ENCODE measurements at places on chromosomes 5 and 9. TPM values are rescaled to one million over a fixed set of nuclear protein-coding genes. Genes with fewer than 3 reads are reported as not detected.

Gene TTLL11
- 2.0 TPM for total RNA-seq

- no peak for DNase-seq
These were observed 511.3 kb upstream of the ADAMTS16 start for GRCh38 chr5:4628645-4629385.

- no peak for DNase-seq
These were observed 30.4 kb upstream of the SLC2A8 start for GRCh38 chr9:127366594-127366993.

- DNase-seq = peak; percentile 32
These were observed 104.5 kb upstream of the LHFPL2 start for GRCh38 chr5:78753093-78753531.

DNA sequence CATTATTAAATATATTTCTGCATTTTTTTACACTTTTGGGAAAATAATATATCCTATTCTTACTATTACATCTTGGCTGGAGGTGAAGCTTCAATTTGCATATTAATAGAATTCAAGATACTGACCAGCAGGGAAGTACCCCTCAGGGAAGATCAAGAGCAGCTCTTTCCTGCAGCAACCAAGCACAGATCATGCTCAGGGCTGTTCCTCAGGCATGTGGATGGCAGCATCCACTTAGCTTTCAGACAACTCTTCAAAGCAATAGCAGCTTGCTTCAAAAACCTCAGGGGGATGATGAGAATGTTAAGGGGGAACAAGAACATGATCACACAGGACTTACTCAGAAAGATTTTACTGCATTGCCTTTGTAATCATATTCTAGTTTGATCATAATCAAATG is 731.8 kb downstream of the SEMA5A start:
- no peak for DNase-seq

DNA sequence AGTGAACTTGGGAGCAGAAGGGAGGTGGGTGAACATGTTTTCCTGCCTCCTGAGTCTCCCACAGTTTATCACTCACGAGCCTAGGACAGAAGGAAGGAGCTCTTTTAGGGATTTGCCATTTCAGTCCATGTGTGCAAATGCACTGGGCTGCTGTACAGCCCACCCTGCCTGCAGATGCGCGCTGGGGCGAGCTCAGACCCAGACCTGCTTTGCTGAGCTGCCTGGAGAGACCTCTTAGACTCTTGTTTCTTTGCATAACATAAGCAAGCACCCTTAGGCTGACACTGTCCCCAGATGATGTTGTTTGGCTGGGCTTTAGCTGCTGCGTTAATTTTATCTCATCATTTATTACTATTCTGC is 199.0 kb downstream of the CACNA1B start:
- DNase-seq = no peak

- no peak for DNase-seq
These were observed 327.8 kb downstream of the FBXL7 start for GRCh38 chr5:15827741-15828140.

DNA sequence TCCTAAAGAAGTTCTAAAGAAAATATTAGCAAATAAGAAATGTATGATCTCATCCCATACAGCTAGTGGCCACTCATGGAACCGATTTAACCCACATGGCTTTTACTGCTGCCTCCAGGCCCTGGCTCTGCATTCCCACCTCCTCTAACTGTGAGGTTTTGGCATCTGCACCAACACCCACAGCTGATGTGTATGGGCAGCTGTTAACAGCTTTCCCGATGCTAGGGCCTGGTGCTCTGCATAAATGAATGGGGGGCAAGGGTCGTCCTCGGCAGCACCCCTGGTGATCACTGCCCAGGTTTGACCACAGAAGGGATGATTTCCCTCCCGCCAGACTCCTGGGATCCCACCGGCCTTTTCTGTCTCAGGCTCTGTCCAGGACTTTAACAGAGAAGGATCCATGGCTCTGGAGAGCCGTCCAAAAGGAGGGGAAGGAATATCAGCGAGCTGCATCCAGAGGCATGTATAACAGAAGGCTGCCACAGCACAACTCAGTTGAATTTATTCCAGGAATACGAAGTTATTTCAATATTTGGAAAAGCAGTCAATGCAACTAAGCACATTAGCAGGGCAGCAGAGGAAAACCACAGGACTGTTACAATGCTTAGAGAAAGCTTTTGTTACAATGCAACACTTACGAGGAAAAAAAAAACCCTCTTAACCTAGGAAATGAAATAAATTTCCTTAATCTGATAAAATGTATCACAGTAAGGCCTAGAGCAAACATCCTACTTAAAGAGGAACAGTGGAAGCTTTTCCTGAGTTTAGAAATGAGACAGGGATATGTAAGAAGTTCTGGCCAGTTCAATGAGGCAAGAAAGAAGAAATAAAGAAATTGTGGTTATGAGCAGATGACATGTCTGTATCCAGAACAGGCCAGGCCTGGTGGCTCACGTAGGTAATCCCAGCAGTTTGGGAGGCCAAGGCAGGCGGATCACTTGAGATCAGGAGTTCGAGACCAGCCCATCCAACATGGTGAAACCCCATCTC is 63.1 kb downstream of the NACC2 start:
- no peak for DNase-seq

GRCh38 chr9:20592673-20593072 is 29.6 kb downstream of the MLLT3 start:
- DNase-seq = no peak

DNA sequence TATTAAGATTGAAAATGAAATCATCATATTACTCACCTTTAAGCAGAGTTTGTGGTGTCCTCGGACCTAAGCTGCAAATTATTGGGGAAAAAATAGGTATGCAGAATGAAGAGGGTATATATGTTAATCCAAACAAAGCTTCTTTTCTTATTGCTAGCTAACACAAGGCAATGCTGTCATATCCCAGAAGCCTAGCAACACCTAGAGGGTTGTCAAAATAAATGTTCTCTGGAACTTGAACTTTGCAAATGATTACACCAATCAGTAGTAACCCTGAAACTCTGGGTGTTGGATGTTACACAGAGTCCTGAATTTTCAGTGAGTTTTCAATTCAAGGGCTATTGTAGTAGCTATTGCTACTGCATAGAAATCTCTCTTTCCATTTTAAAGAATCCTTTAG is at the start of gene C6:
Gene C6 (minus strand): TSS at position 193 of the 400 bp plus-strand sequence. CDS start 10,302 bp downstream, outside the sequence.
- no peak for DNase-seq

- DNase-seq = no peak
These were observed 186.5 kb upstream of the WWC1 start for GRCh38 chr5:168104811-168105481.

DNA sequence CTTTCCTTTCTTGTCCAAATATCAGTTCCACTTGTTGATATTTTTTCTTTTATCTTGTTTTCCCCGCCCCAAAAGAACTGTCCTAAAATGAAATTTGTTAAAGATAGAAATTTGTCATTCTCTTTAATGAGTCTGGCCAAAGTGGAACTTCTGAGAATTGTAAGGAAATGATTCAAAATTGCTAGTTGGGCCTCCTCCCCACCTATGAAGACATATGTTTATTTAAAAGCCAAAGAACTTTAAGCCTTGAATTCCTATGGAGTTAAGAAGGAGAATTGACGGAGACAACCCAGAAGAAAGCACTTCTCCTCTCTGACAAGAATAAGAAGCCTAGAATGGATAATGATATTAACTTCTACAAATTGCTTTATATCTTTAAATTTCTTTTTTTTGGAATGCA is 59.1 kb upstream of the ALDH1A1 start:
- no peak for DNase-seq

DNA sequence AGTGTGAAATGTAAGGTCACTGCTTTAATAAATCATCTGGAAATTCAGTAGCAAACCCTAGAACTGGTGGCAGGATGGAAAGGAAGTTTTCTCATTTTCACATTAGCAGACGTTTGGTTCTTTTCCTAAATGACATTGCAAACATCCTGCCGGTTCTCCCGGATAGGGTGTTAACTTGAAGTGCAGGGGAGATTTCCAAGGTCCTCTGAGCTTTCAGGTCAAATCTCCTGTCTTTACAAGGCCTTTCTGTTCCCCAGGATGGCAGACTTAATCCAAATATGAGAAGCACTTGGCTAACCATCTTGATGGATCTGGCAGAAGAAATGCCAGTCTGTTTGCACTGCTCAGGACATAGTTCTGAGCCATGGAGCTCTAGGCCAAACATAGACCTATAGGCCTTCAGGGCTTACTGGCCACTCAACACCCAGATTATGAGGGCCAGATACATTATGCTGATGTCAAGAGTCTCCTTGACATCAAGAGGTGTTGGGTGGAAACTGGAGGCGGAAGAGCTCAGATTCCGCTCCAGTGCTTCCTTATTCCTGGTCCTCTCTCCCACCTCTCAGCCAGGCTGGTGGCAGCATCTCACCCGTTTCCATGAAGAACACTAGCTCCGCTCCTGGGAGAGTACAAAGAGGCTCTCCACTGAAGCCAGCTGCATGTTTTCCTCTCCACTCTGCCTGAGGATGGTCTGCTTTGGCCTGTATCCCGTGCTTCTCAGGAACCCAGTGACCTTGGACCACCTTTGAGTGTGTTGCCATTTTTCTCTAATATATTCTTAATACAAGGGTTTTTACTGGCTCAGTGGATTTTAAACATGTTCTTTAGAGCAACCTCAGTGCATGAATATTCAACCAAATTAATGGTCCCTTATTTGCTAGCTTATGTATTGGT is 61.0 kb downstream of the RALGPS1 start:
- DNase-seq = no peak

DNA sequence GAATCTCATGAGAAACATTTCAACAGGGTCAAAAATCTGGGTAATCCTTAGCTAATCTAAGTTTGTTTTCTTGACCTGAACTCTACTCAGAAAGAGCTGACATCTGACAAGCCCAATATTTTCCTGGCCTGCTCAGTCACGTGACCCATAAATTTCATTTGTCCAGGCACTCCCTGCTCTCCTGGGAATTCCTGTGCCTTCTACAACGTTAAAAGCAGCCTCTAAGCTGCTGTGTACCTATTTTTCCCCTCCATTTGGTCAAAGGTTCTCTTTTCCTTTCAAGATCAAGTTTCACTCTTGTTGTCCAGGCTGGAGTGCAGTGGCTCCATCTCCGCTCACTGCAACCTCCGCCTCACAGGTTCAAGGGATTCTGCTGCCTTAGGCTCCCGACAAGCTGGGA is 148.8 kb upstream of the ABCA1 start:
- no peak for DNase-seq

- peak; percentile 77 for DNase-seq
These were observed 198.0 kb upstream of the EGFLAM start for GRCh38 chr5:38060354-38060753.

DNA sequence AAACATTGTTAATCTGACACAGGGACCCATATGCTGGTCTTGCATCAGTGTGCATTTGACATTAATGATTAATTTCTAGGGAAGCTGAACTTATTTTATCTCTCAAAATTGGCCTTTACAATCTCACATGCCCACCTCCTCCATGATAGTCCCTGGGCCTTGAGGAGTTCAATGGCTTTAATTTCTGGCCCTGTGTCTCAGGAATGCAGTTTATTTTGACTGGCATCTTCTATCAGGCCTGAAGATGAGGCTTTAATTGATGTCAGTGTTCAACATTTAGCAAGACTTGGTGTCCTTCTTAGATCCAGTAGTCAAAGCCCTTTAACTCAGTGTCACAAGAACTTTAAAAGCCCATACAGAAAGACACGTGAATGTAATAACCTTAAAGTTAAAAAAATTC is 10.5 kb upstream of the CLTB start:
- no peak for DNase-seq

DNA sequence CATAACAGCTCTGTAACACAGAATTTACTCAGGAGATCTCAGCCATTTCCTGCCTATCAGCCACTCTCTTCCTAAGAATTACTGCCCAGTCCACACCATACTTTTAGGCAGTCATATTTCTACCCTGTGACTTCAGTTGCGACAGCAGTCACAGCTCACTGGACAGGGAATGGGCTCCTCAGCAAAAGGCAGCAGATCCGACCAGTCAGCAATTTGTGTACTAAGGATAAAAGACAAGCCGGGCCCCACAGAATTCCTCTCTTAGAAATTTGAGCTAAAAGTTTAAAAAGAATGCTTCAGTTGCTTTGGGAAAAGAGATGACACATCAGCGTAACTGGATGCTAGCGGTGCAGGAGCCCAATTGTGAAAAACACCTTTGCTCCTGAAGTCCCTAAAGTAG is 172.1 kb downstream of the ENC1 start:
- DNase-seq = no peak

DNA sequence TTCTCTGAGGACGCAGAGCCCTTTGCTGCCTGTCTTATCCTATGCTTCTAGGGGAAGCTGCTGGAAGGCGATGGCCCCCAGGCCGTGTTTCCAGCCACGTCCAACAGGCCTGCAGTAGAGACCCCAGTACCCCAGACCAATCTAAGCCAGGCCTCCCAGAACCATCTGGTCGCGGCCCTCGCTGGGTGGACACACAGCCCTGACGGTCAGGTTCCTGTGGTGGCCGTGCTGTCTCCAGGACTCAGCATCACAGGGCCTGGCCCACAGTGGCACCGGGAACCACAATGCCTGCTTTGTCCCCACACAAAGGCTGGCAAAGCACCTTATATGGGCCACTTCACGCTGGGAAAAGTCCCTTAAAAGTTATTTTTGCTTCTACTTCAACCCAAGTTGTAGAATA is 44.5 kb downstream of the SEMA4D start:
- DNase-seq = no peak

DNA sequence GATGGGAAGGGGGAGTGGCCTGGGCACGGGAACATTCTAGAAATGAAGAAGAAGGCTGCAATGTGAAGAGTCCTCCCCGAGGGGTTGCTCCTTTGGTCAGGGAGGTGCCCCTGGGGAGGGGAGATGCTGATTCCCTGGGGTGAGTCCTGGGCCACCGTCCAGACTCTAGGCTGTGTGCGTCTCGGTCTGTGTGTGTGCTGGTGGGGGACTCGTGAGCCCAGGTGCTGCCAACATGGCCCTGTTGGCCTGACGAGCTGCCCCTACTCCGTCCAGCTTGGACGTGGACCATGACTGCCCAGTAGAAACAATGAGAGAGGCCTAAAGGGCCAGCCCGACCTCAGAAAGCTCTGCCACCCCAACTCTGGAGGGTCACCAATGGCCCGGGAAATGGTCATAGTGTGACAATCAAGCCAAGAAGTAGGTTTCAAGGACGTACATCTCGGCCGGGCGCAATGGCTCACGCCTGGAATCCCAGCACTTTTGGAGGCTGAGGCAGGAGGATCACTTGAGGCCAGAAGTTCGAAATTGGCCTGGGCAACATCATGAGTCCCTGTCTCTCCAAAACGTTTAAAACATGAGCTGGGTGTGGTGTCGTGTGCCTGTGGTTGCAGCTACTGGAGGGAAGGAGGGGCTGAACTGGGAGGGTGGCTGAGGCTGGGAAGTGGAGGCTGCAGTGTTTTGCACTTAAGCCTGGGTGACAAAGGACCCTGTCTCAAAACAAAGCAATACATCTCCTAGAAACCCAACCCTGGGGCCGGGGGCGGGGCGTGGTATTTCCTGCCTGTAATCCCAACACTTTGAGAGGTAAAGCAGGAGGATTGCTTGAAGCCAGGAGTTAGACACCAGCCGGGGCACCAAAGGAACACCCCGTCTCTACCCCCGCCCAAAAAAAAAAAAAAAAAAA is 17.0 kb downstream of the LHX3 start:
- no peak for DNase-seq

GRCh38 chr5:66621736-66622135 is 25.5 kb downstream of the MAST4 start:
- no peak for DNase-seq

GRCh38 chr5:59766427-59767210 is 126.9 kb downstream of the PDE4D start:
- peak; percentile 34 for DNase-seq
